ENCODE measurements at places on chromosomes 2 and 18.
A peak's percentile ranks its signal among the peaks of the same experiment; 100 is the strongest.

DNA sequence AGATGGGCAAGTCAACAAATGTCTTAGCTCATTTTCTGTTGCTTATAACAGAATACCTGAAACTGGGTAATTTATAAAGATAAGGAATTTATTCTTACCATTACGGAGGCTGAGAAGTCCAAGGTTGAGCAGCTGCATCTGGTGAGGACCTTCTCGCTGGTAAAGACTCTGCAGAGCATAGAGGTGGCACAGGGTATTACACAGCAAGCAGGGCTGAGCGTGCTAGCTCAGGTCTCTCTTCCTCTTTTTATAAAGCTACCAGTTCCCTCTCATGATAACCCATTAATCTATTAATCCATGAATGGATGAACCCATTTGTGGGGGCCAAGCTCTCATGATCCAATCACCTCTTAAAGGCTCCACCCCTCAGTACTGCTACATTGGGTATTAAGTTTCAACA lies 109.1 kb downstream of the CDK15 start:
- H3K4me3 ChIP-seq: no peak overlapping the region
- H3K27ac ChIP-seq: no peak overlapping the region
- DNase-seq: no peak
- no peaks in the 10 kb centered on the region for H3K27me3 ChIP-seq
- no peaks in the 10 kb centered on the region for H3K36me3 ChIP-seq
- no peaks in the 10 kb centered on the region for H3K4me1 ChIP-seq

DNA sequence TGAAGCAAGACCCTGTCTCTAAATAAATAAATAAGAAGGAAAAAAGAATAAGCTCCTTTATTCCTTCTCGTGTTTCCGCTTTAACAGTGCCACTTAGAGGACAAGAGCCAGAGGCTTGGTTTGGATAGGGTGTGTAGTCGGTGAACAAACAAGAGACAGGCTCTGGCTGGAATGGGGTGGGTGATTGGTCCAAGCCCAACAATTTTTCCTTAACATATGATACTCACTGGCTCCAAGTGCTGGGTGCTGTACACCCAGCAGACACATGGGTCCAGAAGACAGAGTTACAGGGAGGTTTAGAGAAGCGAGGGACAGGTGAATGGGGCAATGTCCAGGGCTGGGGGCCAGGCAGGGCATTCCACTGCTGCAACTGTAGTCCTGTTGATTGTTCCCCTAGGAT lies 77.8 kb downstream of the NCAPH start:
- no peak for DNase-seq
- peaks cover 4% of the 10 kb centered on the region for H3K27me3 ChIP-seq
- H3K27ac ChIP-seq: no peak overlapping the region

- H3K36me3 ChIP-seq: no peaks in the 10 kb centered on the region
- peaks cover 34% of the 10 kb centered on the region for H3K4me1 ChIP-seq
- peaks cover 7% of the 10 kb centered on the region for H3K27me3 ChIP-seq
- H3K4me3 ChIP-seq: peak overlapping the region; percentile 67
- H3K27ac ChIP-seq: peak overlapping the region; percentile 84
These were observed 11.9 kb upstream of the CREG2 start for GRCh38 chr2:101399021-101399799.

DNA sequence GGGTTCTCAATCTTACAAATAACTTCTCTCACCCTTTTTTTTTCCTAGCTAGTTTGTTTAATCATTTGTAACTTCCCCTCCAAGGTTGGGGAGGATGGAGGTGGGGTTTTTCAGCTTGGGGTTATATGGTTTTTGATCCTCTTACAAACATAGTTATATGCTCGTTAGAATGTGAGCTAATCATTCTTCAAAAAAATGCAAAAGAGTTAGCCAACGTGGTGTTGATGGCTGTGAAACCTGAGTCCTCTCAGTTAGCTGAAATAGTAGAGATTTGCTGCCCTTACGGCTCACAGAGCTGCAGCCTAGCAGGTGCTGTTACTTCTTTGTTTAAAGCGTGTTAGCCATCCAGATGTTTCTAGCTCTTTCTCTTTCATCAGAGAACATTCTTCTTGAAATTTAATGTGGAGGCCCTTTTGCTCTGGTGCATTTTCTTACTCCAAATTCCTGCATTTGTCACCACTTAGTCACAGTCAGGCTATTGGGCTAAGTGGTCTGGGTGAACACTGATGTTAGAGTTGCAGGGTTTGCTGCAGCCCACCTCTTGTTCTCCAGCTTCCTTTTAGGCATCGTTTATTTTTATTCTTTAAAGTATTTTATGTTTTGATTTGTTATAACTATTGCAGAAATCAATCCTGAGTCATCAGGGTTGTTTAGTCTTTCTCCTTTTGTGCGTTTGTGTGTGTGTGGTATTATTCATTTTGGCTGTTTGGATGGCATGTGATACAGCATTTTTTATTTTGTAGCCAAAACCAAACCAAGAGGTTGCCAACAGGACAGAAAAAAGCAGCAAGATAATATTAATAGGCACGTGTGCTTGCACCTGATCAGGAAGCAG lies 41.1 kb downstream of the LIMS1 start:
- H3K4me3 ChIP-seq: no peak overlapping the region
- DNase-seq: no peak
- H3K4me1 ChIP-seq: no peaks in the 10 kb centered on the region
- H3K36me3 ChIP-seq: no peaks in the 10 kb centered on the region

DNA sequence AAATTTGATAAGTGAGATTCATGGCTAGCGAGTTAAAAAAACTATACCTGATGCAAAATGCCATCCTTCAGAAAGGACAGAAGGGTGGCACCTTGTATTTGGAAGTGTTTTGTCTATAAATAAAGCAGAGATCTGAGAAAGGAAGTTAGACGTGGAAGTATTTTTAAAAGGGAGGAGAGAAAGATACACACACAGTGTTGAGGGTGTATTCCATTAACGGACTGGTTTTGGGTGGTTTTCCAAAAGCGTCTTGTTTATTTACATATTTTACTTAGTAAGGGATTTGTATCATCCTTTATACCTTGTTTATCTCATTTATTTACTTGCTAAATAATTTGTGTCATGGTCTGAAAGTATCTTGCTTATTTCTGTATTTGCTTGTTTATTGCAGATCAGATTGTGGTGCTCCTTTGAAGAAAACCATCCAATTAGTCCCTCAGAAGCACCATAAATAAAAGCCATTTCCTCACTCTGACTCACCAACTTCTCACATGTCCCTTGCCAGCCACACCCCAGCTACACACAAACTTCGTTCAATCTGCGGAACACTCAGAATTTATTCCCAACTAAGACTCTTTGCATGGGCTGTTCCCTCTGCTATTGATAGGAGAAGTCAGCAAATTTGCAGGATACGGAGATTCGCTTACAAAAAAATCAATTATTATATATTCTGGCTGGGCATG lies 90.8 kb downstream of the FAM124B start:
- no peaks in the 10 kb centered on the region for H3K36me3 ChIP-seq
- H3K27ac ChIP-seq: no peak overlapping the region
- H3K4me1 ChIP-seq: peaks cover 4% of the 10 kb centered on the region

DNA sequence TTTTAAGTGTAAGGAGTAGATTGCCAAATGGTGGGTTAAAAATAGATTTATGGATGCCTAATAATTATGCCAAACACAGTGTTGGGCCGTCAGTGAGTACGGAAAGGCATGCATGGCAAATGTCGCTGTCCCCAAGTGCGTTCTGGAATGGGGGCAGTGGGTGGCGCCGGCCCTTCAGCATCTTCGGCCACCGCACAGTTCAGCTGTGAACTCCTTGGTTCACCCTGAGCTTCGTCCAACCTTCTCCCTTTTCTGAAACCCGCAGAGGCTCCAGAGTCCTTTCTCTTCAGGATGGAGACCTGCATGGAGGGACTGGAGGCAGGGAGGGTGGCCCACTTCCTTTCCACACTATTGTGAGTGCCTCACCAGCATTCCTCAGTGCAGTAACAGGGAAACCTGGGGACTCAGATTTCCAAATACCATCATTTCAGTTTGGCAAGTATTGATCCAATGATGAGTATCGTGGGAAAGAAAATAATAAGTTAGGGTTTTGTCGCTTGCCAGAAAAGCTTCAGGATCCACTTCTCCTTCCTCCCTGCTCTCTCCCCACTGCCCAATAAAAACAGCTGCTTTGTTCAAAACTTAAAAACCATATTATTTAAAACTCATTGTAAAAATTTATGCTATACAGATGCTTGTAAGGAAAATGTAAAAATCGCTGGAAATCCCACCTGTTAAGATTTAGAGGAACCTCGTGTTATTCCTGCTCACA lies 74.6 kb upstream of the TXNDC2 start:
- H3K27me3 ChIP-seq: peaks cover 2% of the 10 kb centered on the region
- no peak for DNase-seq
- no peak overlapping the region for H3K4me3 ChIP-seq
- peaks cover 22% of the 10 kb centered on the region for H3K4me1 ChIP-seq
- H3K27ac ChIP-seq: no peak overlapping the region
- peaks cover 9% of the 10 kb centered on the region for H3K36me3 ChIP-seq

DNA sequence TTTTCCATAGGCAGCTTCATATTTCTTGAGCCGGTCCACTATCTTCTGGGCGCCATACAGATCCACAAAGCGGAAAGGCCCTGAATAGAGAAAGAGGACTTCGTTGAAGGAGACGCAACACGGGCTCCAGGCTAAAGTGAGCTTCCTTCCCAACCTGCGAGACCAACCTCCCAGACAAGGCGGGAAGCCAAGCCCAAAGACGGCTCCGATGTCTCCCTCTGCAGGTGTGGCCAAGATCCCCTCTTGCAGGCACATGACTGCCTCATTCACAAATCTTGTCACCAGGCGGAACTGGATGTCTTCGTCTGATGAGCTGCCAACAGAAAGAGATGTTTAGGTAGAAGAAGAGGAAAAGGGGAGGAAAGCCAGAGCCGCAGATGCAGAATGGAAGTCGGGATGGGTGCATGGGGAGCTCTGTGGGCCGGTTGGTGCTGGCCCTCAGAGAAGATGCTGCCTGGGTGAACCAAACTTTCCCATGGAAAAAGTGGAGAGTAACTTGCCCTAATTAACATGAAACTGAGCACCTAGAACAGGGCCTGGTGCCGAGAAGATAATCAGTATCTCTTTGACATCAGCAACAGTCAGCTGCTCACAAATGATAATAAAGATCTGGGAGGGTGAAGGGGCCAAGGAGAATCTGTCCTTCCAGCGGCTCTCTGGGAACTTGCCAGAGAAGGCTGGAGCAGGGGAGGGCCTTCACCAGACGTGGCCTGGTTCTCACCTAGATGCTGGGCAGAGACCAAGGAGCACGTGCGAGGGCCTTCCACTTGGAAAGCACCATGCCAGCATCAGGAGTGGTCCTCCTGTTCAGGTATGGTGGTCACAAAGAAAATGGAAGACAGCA lies 18.6 kb downstream of the GAREM2 start:
- no peaks in the 10 kb centered on the region for H3K36me3 ChIP-seq
- H3K4me3 ChIP-seq: no peak overlapping the region
- H3K27ac ChIP-seq: no peak overlapping the region
- H3K27me3 ChIP-seq: peaks cover 5% of the 10 kb centered on the region
- DNase-seq: no peak

DNA sequence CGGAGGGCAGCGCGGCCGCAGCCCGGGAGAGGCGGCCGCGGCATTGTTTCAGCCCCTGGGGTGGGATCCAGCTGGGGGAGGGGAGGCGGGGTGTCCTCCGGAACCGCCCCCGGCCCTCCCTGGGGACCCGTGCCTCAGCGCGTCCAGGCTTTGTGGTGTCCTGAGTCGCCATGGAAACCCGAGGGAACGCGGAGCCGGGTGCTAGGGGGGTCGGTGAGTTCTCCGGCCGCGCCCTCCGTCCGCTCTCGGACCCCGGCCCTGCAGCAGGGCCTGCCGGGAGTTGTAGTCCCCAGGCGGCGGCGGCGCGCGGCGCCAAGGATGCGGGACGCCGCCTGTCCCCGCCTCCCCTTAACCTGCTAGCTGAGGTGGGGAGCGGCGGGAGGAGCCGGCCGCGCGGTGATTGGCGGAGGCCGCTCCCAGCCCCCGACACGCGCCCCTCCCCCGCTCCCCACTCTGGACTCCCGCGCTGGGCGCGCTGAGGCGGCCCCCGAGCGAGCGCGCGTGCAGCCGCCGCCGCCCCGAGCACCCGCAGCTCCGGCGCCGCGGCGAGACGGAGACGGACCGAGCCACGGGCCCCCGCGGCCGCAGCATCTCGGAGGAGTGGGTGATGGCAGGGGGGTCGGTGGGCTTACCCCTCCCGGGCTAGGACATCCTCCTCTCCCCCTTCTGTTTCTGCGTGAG lies at the start of gene DPYSL5:
TSS of gene DPYSL5 (plus strand) at position 478 of the 681 bp plus-strand sequence. CDS start 50,368 bp downstream, outside the sequence.
- DNase-seq: peak; percentile 96
- peaks cover 27% of the 10 kb centered on the region for H3K4me1 ChIP-seq
- no peaks in the 10 kb centered on the region for H3K36me3 ChIP-seq

DNA sequence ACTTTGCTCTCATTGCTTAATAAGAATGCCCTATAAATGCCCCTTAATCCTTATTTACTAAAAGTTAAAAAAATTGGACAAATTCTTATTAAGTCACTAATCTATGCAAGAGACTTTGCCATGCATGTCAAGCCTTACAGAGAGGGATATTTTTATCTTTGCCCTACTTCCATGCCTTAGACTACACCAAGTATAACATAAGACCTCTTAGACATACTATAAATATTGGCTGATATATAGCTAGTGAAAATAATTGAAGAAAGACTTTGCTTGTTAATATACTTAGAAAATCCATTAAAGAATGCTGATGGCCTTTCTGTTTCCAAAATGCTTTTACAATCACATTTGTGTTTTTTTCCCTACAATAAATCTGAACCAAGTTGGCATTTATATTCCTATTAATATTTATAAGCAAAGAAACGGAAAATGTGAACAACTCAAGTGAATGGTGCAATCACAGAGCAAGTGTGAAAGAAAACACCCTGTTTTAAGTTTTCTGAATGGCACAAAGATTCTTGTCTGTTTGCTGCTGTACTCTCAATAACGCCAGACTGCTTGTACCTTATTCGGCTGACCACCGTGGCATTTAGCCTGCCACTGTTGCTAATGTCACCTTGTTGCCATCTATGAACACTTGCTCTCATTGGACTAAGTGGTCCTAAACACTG lies 105.0 kb downstream of the MC4R start:
- H3K36me3 ChIP-seq: no peaks in the 10 kb centered on the region
- no peaks in the 10 kb centered on the region for H3K4me1 ChIP-seq
- H3K27ac ChIP-seq: no peak overlapping the region
- no peaks in the 10 kb centered on the region for H3K27me3 ChIP-seq

GRCh38 chr2:50694798-50695197 lies 337.1 kb downstream of the NRXN1 start:
- H3K36me3 ChIP-seq: no peaks in the 10 kb centered on the region
- peaks cover 3% of the 10 kb centered on the region for H3K4me1 ChIP-seq
- no peak overlapping the region for H3K27ac ChIP-seq
- no peak overlapping the region for H3K4me3 ChIP-seq

DNA sequence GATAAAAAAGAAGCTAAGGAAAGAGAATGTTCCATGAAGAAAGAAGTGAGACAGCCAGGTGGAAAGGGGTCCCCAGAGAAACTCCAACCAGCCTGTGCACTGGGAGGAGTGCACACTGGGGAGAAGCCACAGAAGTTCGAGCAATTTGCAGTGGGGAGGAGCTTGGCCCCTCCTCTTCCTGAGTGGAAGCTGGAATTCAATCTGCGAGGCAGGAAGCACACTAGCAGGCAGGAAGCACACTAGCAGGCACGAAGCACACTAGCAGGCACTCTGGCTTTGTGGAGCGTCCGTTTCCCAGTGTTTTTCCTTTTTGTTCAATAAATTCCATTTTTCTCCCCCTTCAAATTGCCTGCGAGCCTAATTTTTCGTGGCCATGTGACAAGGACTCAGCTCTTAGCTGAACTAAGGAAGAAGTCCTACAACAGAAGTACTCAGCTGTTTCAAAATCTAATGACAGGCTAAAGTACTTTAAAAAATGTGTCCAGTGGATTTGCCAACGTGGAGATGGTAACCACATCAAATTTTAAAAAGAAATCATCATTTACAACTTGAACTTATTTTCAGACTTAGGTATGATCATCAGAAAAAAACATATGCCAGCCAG lies 21.4 kb upstream of the SPIRE1 start:
- peak overlapping the region; percentile 31 for H3K27ac ChIP-seq
- no peaks in the 10 kb centered on the region for H3K36me3 ChIP-seq
- DNase-seq: no peak
- no peaks in the 10 kb centered on the region for H3K4me1 ChIP-seq
- H3K27me3 ChIP-seq: no peaks in the 10 kb centered on the region
- no peak overlapping the region for H3K4me3 ChIP-seq
